Stimulated activated effector memory CD8-positive, alpha-beta T cell treated with anti-CD3 and anti-CD28 coated beads, Interleukin-12 subunit alpha, Interleukin-12 subunit beta, amount 100 ng/mL, for 72 hours (primary cell): ENCODE measurements at places on chromosomes 6 and 20.

GRCh38 chr20:5975778-5976177 lies 25.3 kb downstream of the MCM8 start:
- DNase-seq, result no peak

DNA sequence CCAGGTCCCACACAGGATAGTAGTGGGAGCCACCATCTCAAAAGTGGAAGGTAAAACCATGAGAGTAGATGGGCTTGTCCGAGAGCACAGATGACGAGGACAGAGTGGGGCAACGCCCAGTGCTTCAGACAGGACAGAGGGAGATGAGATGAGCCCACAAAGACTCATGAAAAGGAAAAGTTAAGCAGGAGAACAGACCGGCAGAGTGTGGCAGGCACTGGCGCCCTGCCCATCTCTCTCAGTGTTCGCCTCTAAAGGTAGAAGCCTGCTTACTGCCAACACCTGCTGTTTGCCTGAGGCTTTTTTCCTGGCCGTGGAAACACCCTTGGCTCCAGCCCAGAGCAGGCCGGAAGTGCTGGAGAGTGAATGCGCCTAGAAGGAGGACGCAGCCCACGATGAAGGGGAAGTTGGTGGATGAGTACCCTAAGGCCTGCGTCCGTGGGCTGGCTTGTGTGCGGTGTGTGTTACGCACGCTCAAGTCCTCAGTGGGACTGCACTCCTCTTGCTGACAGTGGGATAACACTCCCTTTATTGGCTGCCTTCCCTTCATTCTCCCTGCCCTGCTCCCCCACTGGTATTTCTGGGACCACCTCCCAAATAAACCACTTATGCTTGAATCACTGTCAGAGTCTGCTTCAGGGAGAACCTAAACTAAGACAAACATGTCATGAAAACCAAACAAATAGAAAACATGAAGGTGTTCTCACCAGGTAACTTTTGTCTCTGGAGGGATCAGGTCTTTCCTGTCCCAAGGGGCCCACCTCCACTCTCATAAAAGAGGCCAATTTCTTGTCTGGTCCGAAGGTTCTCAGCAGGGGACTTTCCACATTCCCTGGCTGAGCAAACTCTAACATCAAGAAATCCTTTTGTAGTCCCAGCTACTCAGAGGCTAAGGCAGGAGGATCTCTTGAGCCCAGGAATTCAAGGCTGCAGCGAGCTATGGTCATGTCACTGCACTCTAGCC lies 9.1 kb upstream of the FOXP4 start:
- DNase-seq, result no peak

GRCh38 chr6:11919771-11920440 lies 92.2 kb upstream of the HIVEP1 start:
- DNase-seq, result no peak

GRCh38 chr6:20704325-20705025 lies 170.2 kb downstream of the CDKAL1 start:
- DNase-seq, result no peak
